ENCODE measurements at places on chromosomes 3 and 15.

DNA sequence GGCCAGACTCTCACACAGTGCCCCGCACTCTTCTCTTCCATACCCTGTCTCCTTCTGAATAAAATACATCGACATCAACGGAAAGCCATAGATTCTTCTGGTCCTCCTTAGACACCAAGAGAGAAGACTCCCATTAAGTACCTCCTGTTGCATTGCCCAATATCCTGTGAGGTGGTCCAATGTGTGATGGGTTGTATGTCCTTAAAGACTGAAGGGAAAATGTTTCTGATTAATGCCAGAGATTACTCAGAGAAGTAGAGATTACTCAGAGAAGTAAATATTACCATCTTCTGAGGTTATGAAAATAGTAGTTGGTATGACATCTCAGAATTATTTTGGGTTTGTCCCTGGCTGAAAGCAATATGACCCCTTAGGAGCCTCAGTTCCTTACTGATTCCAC lies 60.8 kb upstream of the GALNT15 start:
- DNase-seq, result no peak

DNA sequence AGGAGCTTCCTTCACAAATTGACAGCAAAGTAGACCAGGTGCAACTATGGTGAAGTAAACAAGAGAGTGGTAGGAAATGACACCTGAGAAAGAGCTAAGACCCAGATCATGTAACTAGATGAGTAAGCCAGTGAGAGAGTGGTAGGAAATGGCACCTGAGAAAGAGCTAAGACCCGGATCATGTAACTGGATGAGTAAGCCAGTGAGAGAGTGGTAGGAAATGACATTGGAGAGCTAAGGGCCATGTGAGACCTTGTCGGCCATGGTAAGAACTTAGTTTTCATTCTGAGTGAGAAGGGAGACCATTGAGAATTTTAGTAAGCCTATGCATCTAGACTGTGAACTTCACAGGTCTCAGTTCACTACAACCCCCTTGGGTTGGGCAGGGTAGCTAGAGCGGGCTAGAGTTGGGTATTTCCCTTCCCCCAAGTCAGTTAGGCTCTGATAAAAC lies 5.4 kb upstream of the SENP7 start:
- DNase-seq, result no peak

- DNase-seq, result no peak
These were observed 215.5 kb upstream of the KCNMB2 start for GRCh38 chr3:178320456-178321351.

GRCh38 chr3:175512700-175513099 lies 653.6 kb downstream of the NAALADL2 start:
- DNase-seq, result no peak

GRCh38 chr3:127031845-127032244 lies 48.9 kb downstream of the PLXNA1 start:
- DNase-seq, result no peak

- DNase-seq, result no peak
These were observed 96.9 kb downstream of the RORA start for GRCh38 chr15:61132211-61132610.

DNA sequence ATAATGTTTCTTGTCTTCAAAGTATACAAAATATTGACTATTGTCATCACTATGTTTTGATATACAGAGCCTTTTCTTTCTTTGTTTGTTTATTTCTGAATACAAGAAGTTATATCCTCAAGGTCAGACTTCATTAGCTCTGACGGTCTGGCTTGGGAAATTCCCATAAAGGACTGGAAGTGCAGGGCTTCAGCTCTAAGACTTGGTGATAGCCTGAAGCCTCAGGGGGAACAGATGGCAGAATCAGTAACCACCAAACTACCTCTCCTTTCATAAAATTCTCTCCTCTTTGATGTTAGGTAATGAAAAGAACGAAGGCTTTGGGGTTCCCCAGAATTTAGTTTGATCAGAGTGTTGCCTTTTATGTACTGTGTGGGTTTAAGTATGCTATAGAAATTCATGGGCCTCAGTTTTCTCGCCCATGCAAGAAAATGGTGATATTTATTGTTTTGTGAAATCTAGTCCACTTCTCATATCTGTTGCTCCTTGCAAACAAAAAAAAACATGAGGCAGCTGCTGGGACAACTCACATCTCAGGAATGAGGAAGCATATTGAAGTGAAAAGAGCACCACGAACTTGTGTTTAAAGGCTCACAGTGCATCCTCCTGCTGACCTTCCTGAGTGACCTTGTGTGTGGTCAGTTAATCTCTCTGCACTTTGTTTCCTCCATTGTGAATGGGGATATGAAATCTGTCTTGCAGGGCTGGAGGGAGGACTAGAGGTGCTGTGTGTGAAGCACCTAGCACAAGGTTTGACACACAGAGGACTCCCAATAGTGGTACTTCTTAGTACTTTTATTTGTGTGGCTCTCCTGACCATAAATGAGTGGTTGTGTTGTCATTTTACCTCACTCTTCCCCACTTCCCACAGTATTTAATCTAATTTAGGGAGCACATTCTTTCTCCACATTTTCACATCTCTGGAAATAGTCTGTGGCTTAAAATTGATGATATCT lies 569.8 kb upstream of the IL12A start:
- no peak for DNase-seq

GRCh38 chr3:98984024-98984423 lies 82.5 kb upstream of the DCBLD2 start:
- no peak for DNase-seq

- no peak for DNase-seq
These were observed 86.1 kb downstream of the DLG1 start for GRCh38 chr3:197212290-197212689.

GRCh38 chr3:135444058-135444457 lies 521.5 kb upstream of the PPP2R3A start:
- no peak for DNase-seq

DNA sequence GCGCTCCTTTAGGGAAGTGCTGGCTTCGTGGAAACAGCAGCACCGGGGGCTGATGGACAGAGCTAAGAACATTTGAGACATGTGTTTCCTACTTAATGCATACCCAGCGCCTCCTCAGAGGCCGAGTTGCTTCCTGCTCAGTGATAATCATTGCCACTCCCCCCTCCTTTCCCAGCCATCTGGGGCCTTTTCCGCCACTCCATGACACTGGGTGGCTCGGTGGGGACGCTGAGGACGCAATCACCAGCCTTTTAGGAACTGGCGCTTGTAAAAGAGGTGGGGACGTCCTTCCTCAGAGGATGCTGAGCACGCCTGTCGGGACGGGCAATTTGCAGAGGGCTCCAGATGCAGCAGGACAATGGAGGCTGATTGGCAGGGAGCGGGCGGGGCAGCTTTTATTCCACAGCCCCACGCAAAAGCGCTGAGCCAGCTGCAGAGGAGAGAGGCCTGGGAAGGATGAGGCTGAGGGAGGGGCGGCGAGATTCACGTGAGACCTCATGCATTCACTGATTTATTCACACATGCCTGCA lies 22.2 kb upstream of the IQSEC1 start:
- DNase-seq, result no peak

DNA sequence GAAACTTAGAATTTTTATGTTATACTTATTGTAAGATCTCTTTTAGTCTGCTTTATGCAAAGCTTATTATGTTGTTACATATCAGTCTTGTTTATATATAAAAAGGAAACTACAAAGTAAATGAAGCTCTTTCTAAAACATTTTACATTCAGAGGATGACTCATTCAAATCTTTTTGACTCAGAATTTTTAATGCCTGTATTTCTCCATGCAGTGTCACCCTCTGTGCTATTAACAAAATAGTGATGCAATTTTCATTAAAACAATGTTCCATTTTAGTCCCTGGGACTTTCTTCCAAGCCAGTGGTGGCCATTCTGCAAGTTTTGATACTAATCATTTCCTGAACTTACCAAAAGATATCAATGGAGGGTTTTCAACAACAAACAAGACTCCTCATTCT lies 216.1 kb downstream of the NAALADL2 start:
- DNase-seq, result no peak

- DNase-seq, result no peak
These were observed 74.2 kb downstream of the NMD3 start for GRCh38 chr3:161295325-161295724.

GRCh38 chr3:56974247-56974930 lies 86.1 kb upstream of the SPATA12 start:
- no peak for DNase-seq

GRCh38 chr3:60220768-60221167 lies 1030.5 kb downstream of the FHIT start:
- no peak for DNase-seq

DNA sequence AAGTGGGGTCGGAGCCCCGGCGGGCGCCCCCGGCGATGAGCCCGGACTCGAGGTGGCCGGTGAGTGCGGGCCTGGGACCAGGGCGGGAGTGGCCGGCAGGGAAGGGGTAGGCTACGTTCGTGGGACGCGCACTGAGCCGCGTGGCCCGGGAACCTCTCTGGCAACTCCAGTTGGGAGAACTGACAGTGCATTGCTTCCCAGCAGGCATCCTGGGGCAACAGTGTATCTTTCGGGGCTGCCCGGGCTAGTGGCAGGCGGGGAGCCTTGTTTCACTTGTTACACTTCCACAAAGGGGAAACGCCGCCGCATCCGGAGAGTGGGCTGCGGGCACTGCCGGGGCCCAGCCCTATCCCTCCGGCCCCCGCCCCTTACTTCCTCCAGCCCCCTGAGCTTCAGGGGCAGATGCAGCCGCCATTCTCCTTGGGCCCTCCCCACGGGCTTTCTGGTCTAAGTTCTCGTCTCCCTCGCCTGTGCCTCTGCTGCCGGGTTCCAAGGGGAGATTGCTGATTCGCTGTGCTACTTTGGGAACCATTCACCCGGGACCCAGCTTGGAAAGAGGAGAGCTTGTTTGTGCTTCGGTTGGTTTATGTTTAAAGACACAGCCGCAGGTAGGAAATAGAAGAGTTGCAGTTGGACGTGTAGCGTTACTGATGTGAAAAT lies 675 bp downstream of the BRPF1 start:
- DNase-seq, result no peak

DNA sequence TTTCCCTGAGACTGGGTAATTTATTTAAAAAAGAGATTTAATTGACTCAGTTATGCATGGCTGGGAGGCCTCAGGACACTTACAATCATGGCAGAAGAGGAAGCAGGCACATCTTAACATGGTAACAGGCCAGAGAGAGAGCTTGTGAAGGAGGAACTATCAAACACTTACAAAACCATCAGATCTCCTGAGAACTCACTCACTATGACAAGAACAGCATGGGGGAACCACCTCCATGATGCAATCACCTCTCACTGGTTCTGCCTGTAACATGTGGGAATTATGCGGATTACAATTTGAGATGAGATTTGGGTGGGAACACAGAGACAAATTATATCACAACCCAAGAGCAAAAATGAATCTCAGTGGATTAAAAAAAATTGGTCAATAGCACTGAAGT lies 416.0 kb upstream of the TMCO5A start:
- no peak for DNase-seq

- no peak for DNase-seq
These were observed 61.3 kb upstream of the SLC6A6 start for GRCh38 chr3:14340960-14341708.

GRCh38 chr3:176941689-176942088 lies 255.6 kb downstream of the TBL1XR1 start:
- DNase-seq, result no peak

DNA sequence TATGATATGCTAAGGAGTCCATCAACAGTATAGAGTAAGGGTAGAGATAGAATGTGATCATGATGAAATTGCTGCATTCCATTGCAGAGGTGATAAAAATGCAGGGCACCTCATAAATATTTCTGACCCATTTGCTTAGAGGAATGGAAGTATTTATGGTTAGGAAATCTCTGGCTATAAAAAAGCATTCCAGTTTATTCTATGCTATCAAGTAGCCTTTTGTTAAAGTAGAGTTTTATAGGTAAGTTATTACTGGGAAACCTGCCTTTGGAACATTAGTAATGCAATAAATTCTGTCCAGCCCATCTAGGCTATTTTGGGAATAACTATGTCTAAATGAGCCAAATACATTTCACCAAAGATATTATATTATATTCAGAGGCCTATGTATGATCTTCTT lies 19.8 kb upstream of the STRIT1 start:
- DNase-seq, result no peak

DNA sequence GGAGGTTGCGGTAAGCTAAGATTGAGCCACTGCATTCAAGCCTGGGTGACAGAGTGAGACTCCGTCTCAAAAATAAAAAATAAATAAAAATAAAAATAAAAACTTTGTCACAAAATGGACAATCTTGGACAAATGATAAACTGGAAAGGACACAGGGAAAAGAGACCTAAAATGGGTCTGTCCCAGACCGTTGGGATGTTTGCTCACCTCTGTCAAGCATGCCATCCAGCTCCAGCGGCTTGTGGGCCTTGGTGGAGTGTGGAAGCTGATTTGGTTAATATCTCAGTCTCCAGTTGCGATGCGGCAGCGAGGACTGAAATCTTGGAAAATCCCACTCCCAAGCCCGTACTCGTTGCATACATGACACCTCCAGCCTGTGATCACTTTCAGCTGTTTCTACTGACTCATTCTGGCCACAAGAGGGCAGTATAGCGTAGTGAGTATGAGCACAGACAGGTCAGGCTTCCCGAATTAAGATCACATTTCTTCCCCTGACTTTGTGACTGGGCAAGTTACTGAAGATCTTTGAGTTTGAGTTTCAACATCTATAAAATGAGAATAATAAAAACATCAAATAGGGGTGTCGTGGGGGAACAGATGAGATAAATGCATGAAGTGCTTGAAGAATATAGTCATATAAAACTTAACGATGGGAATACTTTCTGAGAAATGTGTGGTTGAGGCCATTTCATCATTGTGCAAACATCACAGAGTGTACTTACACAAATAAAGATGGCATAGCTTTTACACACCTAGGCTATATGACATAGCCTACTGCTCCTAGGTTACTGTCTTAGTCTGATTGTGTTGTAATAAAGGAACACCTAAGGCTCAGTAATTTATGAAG lies 19.6 kb upstream of the MOBP start:
- no peak for DNase-seq

DNA sequence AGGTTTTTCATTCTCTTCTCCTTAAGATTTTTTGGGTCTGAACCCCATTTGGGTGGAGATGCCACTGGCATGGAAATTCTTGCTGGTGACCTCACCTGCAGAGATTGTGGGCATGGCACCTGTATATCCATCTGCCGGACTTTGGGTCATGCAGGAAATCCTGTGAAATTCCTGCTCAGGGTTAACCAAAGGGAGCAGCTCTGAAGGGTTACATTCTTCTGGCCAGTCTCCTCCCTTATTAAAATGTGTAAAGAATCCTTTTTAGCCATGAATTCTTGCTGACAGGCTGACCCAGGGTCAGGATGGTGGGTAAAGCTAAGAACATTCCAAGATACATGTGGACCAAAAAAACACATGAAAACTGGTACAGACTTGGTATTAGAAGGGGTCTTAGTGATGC lies 27.4 kb downstream of the ARHGEF26 start:
- DNase-seq, result no peak

- no peak for DNase-seq
These were observed 34.9 kb downstream of the GRIP2 start for GRCh38 chr3:14505001-14505802.

GRCh38 chr3:5122741-5123706 lies 932 bp downstream of the ARL8B start:
- DNase-seq, result no peak

GRCh38 chr3:158489181-158489580 lies 81.8 kb upstream of the MLF1 start:
- DNase-seq, result no peak

All from stimulated activated CD8-positive, alpha-beta memory T cell treated with anti-CD3 and anti-CD28 coated beads, Interleukin-7, amount 100 ng/mL, for 1 hour (primary cell).